Kidney epithelial cell (primary cell): ENCODE measurements at places on chromosomes 11 and 22. TPM values are rescaled to one million over a fixed set of nuclear protein-coding genes. Genes with fewer than 3 reads are reported as not detected.

GRCh38 chr22:23065495-23066122 is 4.7 kb upstream of the GNAZ start:
- no peak for DNase-seq

KIRREL3 gene
- total RNA-seq, result 1.3 and 1.4 TPM in 2 replicates

DNA sequence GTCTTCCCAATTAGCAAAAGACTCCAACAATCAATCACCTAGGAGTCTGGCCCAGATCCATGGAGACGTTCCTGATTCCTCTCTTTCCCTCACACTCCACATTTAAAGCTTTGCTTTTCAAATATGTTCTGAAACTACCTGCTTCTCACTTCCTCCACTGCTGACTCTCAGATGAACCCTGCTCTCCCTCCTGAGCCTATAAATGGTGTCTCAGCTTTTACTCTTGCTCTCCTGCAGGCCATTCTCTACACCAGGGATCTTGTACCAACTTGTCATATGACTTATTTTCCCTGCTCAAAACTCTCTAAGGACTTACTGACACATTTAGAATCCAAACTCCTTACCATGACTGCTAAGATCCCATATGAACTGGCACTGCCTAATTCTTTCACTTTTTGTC is 138.4 kb upstream of the DDI1 start:
- DNase-seq, result no peak

TRPM5 gene
- total RNA-seq, result not detected in 2 replicates
